Activated CD4-positive, alpha-beta T cell treated with anti-CD3 and anti-CD28 coated beads for 48 hours (primary cell): ENCODE measurements at places on chromosomes 1 and 21.

- no peak for DNase-seq
Observed at GRCh38 chr21:42531771-42532170, 18.1 kb downstream of the SLC37A1 start.

DNA sequence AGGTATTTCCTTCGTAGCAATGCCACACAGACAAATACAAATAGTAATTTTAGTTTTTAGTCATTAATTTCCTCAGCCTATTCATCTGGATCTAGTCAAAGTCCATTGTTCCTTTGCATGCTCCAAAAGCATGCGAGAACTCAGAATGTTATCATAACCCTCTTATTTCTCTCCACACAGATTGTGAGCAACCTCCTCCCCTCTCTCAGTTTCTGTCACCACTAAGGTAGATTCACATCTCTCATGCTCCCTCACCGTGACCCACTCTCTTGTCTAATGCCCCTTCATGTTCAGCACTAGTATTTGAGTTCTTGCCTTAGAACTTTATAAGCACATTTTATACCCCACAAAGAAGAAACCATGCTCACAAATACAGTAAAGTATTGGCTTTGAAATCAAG is 582.4 kb downstream of the PLA2G4A start:
- DNase-seq = no peak

- DNase-seq = no peak
Observed at GRCh38 chr1:33032126-33032869, 4.4 kb downstream of the AK2 start.

DNA sequence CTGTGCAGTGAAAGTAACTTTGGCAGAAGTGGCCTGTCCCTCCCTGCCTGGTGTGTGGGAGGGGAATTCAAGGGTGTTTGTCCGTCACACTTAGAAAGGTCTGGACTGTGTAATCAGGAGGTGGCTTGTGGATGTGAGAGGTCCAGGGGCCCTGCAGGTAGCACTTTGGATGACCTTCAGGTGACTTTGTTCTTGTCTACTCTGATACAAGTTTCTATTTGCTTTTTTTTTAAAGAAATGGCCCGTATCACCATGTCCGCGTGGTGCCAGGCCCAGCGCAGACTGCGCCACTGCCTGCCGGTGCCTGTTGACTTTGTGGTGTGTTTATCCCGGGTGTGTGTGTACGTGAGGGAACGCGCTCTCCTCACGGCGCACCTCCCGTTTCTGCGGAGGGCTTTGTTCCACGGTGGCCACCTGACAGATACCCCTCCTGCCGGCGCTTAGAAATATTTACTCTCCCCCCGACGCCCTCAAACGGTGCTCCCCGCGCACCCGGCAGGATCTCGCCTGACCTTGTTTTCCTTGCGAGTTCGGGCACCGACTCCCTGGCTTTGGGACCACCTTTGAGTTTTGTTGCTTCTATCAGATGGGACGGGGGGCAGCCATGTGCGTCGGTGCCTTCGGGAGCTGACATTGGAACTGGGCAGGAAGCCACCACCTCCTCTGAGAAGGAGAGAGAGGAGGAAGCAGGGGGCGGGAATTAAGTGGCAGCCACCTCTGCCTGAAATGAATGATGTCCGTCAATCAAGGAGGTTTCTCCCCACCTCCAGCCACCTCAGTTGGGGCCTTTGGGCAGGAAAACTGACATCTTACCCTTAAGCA is 119.4 kb downstream of the PRDM16 start:
- no peak for DNase-seq

DNA sequence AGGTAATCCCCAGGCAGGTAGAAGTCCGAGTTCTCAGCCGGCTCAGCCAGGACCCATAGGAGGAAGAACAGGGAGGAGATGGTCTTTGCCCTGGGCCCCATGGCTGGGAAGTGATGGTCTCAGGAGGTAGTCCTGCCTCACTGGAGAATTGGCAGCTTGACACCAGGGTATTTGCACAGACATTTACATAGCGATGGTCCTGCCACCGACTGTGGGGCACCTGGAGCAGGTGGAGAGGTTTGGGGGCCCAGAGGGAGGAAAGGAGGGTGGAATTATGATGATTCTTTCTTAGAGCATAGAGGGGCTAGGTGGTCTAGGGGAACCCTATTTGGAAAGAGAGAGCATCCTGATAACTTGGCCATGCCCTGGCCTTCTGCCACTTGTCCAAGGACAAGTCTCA is at the start of gene TAS1R2:
Gene TAS1R2 (minus strand): TSS at position 101 of the 400 bp plus-strand sequence. CDS start 0 bp downstream, at position 101.
- DNase-seq = no peak

DNA sequence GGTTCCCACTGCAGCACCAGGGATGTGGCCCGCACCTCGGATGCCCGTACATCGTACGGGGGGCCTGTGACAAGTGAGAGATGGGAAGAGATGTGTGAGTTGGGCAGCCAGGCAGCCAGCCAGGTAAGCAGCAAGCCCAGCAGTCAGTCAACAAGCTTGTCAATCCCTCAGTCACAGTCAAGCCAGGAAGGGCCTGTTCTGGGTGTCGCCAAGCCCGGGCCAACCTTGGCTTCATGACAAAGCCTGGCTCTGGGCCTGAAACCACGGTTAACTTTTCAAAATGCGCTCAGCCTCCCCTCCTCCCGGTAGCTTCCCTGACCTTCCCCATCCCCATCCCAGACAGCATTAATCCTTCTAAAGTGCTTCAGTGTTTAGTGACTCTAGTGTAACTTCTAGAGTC is 31.8 kb downstream of the MYOM3 start:
- DNase-seq = no peak

- no peak for DNase-seq
Observed at GRCh38 chr21:15160136-15160535, 95.3 kb upstream of the NRIP1 start.

DNA sequence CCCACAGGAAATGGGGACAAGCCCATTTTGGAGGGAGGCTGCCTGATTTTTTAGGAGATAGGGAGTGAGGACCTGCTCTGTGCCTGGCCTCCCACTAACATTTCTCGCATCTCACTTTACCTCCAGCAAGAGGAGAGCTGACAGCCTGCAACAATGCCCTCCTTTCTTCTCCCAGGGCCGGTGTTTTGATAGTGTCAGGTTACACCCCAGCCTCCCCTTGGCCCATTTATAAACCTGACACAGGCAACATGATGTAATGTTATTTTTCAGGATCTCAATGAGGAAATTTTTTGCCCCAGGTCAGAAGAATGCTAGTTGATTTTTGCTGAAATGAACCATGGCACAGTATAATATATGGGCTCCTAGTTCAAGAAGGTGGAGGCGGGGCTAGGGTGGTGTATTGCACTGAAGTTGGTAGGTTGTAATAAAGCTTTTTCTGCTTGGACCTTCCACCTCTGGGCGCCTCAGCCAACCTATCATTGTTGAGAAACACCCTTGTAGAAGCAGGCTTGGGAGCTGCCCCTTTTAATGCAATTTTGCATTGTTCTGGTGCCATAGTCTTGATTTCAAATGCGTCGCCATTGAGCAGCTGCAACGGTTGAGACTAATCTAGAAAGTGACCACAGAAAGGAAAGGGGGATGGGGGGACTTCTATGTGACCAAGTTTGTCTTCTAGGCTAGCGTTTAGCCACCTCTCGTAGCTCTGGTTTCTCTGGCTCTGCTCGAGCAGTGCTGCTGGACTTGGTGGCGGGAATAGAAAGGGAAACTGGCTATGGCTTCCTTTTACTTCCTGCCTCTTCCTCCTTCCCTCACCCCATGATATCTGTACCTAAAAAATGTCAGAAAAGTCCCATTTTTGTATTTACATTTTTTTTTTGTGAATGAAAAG is 53.0 kb downstream of the PBX1 start:
- no peak for DNase-seq

DNA sequence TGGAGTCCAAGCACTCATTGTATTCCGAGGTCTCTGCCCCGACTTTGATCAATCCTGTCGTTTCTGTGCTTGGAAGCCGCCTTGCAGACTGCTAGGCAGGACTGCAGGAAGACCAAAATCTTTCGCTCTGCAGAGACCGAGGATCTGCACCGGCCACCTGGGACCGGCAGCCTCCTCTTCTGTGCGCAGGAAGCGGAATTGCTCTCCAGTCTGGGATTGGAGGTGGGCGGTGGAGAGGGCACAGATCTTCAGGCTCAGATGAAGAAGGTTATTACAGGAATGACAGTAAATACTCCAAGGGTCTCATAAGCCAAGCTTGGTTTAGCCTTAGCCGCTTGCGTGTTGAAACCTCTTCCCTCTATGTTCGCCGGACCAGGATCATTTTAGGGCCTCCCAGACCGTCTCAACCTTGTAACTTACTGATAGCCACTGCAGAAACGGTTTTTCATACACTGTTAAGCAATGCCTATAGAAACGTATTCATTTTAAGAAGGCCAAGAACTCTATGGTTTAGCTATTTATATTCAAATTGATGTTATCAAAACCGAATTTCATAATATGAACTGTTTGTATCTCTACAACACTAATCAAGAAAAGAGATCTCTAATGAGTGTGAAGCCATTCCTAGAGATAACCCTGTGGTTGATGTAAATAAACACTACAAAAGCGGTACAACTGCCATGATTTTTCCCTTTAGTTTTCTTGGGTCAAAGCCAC is 1.1 kb downstream of the MIA3 start:
- DNase-seq = peak; percentile 31

GRCh38 chr1:59827055-59827643 is 12.4 kb downstream of the HOOK1 start:
- no peak for DNase-seq

DNA sequence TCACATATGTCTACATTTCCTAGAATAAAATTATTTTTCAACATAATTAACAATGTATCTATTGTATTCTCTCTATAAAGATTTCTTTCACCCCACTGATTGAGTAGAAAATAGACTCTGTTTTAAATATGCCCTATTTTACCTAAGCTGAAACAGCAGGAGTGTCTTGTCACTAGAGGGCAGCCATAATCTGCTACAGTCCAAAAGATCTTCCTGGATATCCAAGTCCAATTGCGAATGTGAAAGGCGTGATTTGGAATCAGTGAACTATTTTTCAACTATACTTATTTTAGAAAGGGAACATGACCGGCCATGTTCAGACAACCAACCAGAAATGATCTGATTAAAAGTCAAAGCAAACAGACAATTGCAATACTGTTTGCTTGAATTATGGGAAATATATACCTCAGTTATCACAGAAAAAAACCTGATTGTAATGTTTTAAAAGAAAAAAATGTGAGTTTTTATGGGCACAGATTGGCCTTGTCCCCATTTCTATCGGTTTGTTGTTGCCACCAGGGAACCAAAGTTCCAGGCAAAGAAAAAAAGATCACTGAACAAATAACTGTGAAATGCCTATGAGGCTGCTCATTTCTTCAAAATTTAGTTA is 1211.0 kb upstream of the ADGRL4 start:
- DNase-seq = no peak

- DNase-seq = no peak
Observed at GRCh38 chr1:50357186-50357585, 66.1 kb downstream of the DMRTA2 start.

- DNase-seq = no peak
Observed at GRCh38 chr1:31788825-31789256, 24.7 kb upstream of the ADGRB2 start.

DNA sequence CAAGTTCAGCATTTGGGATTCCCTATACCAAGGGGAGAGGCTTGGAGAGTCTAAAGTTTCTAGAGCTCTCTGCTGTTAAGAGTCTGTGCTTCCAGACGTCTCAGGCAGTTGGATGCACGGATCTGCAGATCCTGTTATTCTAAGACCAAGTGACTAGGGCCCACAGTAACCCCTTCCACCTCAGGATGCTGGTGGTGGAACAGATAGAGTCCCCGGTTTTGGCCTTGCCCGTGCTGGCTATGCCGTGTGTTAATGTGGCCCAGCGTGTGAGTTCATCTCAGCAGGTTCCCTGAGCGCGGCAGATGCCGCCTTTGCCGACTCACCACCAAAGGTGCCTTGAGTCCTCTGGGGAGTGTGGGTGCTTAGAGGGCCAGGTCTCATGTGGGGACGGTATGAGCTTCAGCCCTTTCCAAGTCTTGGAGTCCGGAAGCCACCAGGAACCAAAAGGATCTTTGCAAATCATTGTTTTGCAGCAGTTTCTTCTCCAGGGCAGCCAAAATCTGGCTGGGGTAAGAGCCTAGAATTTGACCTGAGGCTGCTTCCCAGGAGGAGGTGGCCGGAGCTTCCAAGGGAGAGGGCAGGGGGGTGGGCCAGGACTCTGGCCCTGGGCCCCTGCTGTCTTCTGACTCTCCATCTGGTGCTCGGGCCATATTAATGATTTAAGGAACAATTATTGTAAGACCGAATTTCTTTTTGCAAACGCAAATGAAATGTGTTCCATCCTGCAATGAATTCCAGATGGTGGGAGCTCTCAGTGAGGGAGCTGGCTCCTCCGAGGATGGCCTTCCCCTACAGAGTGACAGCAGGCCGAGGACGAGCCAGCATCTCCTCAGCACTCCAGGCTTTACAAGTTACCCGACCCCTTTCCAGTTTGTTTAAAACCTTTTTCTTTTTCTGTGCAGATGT is 205.7 kb downstream of the FOXD2 start:
- DNase-seq = no peak
